Astrocyte of the cerebellum (primary cell): ENCODE measurements at places on chromosomes 13 and 19.

DNA sequence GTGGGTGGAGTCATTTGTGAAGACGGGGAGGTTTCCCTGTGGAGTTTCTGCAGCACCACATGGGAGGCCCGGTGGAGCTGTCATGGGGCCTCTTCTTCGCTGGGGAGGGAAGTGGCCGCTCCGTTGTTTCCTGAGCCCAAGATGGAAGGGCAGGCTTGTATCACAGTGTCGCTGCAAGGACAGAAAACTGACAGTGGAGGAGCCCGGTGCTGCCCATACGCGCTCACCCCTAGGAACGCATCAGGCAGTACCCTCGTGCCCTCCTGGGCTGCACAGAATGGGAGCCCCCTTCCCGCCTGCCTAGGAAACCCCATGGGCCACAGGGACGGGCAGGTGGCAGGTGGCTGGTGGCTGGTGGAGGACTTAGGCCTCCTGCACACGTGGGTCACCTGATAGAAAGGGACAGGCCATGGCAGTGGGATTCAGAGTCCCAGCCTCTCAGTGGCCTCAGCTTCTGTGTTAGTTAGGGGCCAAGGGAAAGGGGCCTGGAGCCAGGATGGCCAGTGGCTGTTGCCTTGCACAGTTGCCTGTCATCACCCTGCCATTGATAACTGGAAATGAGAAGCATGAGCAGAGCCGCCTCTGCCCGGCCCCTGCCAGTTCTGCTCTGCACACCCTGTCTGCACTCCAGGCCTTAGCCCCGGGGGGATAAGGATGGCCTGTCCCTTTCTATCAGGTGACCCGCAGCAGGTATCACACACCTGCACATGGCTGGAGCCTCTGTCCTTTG is 7.6 kb downstream of the COL4A2 start:
- no peak for DNase-seq

- DNase-seq = no peak
Measured at GRCh38 chr19:41239363-41239762, 20.3 kb downstream of the AXL start.

- DNase-seq = no peak
Measured at GRCh38 chr13:102234618-102235017, 167.2 kb downstream of the FGF14 start.

DNA sequence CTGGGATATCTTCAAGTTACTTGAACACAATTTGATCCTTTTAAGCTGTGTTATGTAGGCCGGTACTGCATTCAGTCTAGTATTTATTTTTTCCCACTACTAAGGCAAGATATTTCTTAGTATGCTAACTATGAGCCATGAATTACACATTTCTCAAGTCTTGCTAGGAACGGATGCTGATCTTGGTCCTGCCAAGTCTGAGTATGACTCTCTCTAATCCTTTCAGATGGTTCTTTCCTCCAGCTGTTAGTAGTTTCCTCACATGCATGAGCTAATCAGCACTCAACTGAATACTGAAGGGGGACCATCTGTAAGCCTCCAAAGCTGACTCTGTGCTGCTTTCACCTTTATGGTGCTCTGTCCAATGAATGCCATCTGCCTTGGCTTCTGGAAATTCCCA is 460.3 kb downstream of the KCTD12 start:
- peak; percentile 58 for DNase-seq

- DNase-seq = peak; percentile 35
Measured at GRCh38 chr19:47049307-47049700, 880 bp upstream of the TMEM160 start.

DNA sequence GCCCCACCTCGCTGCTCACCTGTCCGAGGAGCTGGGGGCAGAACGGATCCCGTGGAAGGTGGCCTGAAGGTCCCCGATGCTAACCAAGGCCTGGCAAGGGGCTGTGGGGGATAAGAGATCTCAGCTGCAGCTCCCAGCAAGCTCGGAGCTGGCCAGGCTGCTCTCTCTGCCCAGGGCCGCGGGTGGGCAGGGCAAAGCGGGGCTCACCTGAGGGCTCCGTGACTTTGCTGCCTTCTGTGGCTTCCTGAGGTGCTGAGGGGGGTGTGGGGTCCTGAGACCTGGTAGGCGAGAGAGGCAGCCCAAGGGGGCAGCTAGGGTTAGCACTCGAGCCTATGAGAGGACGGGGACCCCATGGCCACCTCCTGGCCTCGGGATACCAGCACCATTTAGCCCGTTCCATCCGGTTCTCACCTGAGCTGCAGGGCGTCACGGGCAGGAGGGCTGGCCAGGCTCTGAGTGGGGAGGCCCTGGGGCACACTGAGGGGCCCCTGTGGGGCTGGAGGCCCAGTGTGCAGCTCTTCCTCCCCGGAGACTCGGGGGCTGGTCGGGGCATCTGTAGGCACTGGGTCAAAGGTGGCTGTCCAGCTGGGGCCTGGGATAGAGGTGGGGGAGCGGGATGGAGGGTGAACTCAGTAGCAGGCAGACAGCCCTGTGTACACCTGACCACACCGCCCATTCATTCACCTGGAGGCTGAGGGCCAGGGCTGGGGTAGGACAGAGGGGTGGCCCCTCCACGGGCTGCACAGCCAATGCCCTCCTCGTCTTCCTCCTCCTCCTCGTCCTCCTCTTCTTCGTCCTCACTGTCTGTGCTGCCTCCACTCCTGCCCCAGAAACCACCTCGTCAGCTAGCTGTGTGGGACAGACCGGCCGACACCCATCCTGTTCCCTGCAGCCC is 3.1 kb upstream of the TMEM86B start:
- DNase-seq = no peak

DNA sequence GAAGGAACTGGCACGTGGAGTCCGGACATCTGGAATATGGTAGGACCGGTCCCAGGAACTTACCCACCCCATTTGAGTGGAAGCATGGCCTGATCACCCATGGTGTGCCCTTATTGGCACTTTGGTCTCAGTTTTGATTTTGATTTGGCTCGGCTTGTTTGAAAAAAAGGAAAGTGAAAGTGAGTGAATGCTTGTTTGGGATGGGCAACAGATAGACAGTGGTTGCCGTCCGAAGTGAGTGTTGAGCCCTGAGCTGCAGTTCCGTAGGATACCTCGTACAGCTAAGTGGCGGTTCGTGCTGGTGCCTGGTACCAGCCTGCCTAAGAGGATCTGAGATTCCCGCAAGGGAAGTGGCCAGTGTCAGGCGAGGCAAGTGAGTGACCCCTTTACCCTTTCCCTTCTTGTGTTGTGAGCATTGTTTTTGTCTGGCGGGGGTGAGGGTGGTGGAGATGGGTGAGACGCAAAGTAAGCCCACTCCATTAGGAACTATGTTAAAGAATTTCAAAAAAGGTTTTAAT is 605.8 kb downstream of the UQCRFS1 start:
- DNase-seq = no peak

DNA sequence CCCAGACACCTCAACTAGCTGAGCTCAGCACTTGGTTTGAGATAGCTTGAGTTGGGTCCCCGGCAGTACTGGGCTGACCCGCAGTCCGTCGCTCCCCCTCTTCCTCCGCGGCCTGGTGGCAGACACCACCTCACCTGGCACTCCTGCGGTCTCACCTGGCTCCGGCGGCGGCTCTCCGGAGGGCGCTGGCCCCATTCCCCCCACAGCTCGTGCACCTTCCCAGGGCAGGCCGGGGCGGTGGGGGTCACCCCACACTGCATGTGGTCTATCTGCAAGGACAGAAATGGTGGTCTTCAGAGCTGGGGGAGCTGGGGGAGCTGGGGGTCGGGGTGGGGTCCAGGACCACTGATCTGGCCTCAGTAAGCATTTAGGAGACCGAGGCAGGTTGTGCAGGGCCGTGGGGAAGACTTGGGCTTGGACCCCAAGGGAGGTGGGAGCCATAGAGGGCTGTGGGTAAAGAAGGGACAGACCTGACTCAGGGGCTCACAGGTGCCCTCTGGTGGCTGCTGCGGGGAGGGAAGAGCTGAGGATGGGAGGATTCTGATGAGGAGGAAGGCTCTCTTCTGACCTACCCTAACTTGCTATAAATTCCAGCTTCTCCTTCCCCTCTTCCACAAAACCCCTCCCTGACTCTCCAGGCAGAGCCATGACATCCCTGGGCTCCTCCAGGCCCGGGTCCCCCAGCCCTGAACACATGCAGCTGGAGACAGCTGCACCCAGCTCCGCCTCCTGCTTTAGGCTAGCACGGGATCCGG is 6.7 kb upstream of the PLIN4 start:
- DNase-seq = no peak

- peak; percentile 93 for DNase-seq
Measured at GRCh38 chr19:38213911-38214625, 10.0 kb downstream of the DPF1 start.

GRCh38 chr13:108834193-108834592 is 204.8 kb downstream of the MYO16 start:
- DNase-seq = no peak

- no peak for DNase-seq
Measured at GRCh38 chr19:4015705-4016402, 8.3 kb downstream of the PIAS4 start.

- no peak for DNase-seq
Measured at GRCh38 chr13:37383046-37383445, 215.5 kb downstream of the POSTN start.

- DNase-seq = no peak
Measured at GRCh38 chr19:36152352-36153091, at the start of gene COX7A1. Gene COX7A1 (minus strand): TSS chr19:36152447. CDS start chr19:36152407, 40 bp downstream.

DNA sequence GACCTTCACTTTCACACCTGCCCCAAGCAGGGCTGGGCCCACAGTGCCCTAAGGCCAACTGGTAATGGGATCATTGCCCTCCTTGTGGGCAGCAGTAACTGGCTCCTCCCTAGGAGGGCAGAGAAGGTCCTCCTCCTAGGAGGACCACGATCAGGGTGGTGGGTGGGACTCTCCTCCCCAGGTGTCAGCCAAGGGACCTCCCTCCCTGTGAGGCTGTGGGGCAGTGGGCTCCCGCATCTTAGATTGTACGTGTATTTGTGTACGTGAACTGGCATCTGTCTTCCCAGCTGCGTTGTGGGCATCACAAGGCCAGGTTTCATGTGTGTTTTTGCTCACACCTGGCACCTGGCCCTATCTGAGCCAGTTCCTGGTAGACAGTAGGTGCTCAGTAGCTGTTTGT is 111.8 kb downstream of the SOX1 start:
- no peak for DNase-seq

GRCh38 chr13:25682276-25682675 is 310.5 kb downstream of the ATP8A2 start:
- DNase-seq = no peak

DNA sequence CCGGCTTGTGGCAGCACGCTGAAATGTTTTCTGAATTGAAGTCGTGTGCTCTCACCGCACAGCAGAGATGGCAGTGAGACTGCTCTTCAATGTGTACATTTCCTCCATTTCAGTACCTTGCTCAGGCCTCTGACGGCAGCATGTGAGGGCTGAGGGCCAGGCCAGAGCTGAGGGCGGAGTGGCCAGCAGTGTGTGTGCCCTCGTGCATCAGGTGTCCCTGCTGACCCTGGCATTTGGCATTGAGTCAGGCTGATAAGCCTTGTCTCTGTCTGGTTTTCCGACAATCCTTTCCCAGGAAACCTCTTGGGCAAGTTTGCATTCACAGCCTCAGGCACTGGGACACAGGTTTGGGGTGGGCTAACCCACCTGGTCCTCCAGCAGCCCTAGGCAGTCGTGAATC is 62.3 kb downstream of the EFNB2 start:
- DNase-seq = no peak

- DNase-seq = no peak
Measured at GRCh38 chr19:36423925-36424324, 5.5 kb upstream of the ZFP82 start.

DNA sequence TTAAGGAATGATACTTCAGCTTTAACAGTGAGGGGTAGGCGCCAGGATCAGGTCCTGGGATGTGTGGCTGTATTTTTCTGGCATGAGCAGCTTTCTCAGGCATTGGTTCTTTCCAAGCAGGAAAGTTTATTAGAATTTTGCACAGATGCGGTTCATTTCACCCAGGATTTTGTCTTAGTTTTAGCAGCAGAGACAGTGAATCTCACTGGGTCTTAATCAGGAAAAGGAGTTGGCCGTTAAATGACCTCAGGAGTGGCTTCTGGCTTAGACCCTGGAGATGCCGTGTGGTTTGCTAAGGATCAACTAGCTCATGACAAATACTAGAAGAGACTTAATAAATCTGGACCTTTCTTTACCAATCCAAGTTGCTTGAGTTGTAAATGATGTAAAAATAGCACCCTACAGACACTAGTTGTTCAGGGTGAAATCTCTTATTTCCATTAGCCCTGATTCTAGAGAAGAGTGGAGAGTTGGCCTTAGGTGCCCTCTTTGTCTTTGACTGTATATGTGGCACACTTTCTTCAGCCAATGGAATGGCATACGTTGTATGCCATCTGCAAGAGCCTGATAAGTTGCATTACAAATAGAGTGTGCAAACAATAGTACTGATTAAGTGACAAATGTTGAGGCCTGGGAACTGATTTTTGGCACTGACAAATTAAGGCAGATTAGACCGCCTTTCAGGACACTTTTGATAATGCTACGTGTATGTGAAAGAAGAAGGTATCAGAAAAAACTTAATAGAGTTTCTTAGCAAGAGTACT is 34.0 kb downstream of the LRCH1 start:
- no peak for DNase-seq
